A549 treated with CpdA at 1 μM for 4 hours (cell line): ENCODE measurements at places on chromosomes 1 and 21. TPM values are rescaled to one million over a fixed set of nuclear protein-coding genes. Genes with fewer than 3 reads are reported as not detected.

Gene OR14K1
- total RNA-seq = not detected in 5 replicates

Gene AIDA
- total RNA-seq = 59.2 to 67.8 TPM (median 64.9 TPM) in 5 replicates

Gene ANKRD65
- total RNA-seq = 0.08 to 0.10 TPM (median 0.09 TPM) in 3 of 5 replicates, not detected in the others

Gene ZNF648
- total RNA-seq = not detected in 5 replicates

Gene SPATA45
- 0.17 TPM in 1 of 5 replicates, not detected in the others for total RNA-seq
